ENCODE measurements at places on chromosomes 4 and X.

GRCh38 chrX:7582191-7582590 is 260.8 kb upstream of the VCX start:
- DNase-seq: no peak

DNA sequence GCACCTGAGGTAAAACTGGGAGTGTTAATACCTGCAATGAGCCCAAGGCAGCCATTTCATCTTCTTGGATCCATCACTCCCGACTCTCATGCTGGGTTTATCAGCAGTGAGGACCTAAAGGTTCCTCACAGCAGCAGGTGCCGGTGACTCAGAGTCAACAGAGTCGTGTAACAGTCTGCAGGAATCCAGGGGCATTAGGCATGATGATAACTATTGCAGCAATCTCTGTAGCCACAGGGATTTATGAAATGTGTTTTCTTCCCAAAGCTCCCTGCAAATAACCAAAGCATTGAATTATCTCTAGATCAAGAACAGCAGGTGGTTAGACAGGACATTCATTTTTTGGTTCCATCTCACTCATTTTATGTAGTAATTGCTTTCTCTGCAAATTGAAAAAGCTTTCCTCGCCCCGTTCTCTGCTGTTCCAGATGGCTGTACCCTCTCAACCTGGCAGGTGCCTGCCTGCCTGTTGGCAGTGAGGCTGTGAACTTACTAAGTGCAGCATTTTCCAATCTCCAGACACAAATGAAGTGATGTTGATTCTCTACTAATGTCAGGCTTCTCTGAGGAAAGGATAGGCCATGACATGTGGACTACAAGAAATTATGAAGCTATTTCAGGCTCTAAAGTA is 48.1 kb upstream of the TSPAN7 start:
- DNase-seq: no peak

GRCh38 chr4:53511014-53511413 is 80.3 kb downstream of the LNX1 start:
- DNase-seq: no peak

DNA sequence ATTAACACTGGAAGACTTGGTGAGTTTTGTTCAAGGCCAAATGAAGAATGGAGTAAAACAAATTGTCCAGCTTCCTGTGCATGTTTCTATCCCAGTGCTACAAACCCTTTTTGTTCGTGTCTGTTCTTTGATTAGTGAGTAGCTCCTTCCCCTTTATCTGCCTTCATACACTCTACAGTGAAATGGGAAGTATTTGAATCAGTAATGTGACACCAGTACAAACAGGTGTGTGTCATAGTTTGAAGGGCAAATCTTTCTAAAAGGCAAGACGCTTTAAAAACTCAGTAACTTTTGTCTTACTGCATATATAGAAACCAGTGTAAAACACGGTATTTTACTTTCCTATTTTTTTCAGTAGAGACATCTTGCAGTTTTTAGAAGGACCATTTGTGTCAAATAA is 5.9 kb downstream of the ARHGEF38 start:
- no peak for DNase-seq

GRCh38 chrX:149688552-149688951 is 23.3 kb upstream of the MAGEA11 start:
- DNase-seq: no peak

- DNase-seq: no peak
Measured at GRCh38 chrX:78237127-78237526, 90.3 kb downstream of the CYSLTR1 start.

- no peak for DNase-seq
Measured at GRCh38 chrX:22141047-22141730, 109.1 kb downstream of the PHEX start.

DNA sequence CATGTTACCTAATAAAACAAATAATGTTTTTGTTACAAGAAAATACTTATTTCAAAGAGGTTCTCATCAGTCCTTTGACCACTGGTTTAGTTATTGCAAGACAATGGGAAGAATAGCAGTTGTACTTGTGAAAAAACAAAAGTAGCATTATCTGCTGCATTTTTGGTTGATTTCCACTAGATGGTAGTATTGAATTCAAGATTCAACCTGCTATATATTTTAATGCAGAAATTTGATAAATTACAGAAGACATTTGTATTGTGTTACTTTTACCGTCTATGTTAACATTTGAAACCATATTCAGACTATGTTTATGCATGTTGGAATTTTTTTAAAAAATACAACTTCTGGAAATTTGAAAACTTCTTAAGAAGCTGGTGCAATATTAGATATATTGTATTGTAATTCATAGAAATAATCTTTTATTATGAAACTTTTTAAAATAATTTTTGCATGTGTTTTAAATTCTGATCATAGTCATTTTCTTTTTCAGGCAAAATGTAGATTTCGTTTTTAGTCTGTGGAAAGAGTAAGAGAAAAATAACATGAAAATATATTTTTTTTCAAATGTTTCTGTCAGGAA is 56.4 kb downstream of the SPCS3 start:
- DNase-seq: no peak

DNA sequence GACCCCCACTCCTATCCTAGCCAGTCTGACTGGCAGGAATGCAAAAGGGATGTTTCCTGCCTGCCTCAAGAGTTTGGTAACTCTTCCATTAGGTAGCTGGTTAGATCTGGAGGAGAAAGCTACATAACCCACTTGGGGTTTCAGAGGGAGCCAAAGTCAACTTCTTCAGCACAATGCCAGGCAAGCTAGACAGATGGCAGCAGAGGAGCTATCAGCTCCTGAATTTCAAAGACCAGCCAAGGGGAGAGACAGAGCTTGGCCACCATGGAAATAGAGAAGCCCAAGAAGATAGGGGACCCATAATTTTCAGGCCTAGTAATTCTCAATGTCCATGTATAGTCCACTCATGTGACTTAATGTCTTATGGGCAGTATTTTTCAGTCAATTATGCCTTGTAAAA is 56.4 kb downstream of the PGRMC1 start:
- DNase-seq: no peak

GRCh38 chrX:68838571-68838910 is 9.7 kb downstream of the EFNB1 start:
- DNase-seq: no peak

- no peak for DNase-seq
Measured at GRCh38 chr4:176150704-176151103, 44.7 kb downstream of the SPATA4 start.

DNA sequence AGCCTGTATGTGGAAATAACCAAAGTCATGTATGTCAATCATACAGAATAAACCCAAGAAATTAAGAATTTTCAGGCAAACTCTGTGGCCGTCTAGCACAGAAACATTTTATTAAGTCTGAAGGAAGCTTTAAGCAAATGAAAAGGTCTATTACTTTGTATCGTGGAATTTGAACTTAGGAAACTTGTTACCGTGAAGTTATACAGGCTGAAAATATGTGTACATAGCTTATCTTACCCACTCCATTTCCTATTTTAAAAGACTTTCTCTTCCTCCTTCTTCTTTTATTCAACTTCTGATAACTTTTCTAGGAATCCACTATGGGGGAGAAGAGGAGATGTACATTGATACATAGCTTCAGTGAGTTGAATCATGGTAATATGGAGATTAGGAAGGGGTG is 108.3 kb downstream of the AGTR2 start:
- DNase-seq: no peak

- DNase-seq: no peak
Measured at GRCh38 chr4:3310301-3311094, 17.7 kb downstream of the RGS12 start.

DNA sequence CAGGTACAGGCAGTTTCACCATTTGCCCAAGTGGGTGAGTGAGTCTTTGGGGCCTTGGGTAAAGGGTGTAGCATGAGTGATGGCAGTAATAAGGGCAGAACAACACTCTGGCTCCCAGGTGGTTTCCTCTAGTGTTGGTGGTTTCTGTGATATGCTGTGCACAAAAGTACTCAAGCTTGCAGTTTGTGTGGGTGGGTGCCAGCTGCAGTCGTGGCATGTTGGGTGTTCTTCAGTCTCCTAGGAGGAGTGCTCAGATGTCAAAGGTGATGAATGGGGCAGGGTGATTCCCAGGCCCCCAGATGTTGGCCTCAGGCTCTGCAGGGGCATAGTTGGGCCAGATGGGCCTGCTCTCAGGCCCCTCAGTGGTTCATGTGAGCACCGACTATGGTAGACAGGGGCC is 166.1 kb upstream of the KLF8 start:
- no peak for DNase-seq

DNA sequence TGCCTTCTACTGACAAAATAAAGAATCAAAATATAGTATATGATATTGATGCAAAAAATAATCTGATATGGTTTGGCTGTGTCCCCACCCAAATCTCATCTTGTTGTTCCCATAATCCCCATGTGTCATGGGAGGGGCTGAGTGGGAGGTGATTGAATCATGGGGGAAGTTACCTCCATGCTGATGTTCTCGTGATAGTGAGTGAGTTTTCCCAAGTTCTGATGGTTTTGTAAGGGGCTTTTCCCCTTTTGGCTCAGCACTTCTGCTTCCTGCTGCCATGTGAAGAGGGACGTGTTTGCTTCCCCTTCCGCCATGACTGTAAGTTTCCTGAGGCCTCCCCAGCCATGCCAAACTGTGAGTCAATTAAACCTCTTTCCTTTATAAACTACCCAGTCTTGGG is 70.2 kb downstream of the TMEM165 start:
- no peak for DNase-seq

GRCh38 chr4:62531731-62532130 is 1331.6 kb downstream of the ADGRL3 start:
- no peak for DNase-seq

GRCh38 chr4:39415678-39416283 is 9.1 kb downstream of the KLB start:
- no peak for DNase-seq

DNA sequence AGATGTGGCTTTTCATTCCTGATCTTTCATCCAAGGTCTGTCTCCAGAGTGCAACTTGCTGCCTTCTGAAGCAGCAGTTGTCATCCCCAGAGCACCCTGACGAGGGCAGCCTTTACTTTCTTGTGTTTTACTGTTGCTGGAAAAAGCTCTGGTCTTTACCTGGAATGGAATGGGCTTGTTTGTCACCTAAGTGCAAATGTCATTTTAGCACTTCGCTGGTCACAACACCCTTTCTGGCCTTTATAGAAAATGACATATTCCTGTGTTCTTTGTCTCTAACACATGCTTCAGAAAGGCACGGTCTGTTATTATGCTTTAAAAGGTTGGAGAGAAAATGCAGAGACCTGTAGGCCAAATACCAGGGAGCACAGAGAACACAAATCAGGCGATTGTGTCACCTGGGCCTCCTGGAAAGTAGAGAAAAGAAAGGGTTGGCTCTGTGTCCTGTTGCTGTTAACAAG is 332.7 kb upstream of the IGFBP7 start:
- DNase-seq: peak; percentile 0

- no peak for DNase-seq
Measured at GRCh38 chr4:14716691-14717090, 285.6 kb upstream of the CPEB2 start.

GRCh38 chrX:2828344-2828958 is at the start of gene GYG2:
TSS of gene GYG2 (plus strand) at chrX:2828930. CDS start at chrX:2830189, 1,259 bp downstream.
- no peak for DNase-seq

DNA sequence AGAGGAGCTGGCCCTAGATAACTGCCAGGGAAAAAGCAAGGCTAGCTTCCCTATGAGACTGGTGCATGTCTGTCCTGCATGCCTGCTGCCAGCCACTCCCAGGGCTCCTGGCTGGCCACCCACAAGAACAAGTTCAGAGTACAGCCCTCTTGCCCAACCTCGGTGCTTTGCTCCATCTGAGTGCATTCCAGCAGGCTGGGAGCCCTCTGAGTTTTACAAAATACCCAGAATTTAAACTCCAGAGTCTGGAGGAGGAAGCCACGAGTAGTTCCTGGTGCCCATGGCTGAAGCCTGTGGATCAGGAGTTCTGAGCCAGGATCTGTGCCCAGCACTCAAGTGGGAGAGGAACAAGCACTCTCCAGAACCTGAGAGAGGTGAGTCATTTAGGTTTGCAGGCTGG is 111.6 kb downstream of the MAGEE2 start:
- no peak for DNase-seq

DNA sequence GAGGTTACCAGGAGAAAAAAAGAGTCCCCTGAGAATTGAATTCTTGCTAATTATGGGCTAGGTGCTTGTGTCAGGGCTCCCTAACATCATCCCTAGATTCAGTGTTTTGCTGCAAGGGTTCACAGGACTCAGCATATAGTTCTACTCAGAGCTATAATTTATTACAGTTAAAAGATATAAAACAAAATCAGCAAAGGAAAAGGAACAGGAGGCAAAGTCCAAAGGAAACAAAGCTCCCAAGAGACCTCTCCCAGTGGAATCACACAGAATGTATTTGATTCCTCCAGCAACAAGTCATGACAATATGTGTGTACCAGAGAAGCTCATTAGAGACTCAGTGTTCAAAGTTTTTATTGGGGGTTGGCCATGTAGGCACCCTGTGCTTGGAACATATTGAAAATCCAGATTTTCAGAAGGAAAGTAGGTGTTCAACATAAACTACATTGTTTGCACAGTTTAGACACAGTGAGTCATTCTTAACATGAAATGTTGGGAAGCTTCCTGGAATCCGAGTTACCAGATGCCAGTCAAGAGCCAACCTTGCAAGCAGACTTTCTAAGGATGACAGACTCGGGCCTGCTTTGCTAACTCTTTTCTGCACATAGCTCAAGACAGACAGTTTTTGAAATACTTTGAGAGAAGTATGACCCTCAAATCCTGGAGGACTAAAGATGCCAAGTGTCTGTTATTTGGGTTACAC is 311.3 kb upstream of the EMCN start:
- DNase-seq: no peak

- DNase-seq: no peak
Measured at GRCh38 chrX:153981771-153982533, 9.4 kb downstream of the TMEM187 start.

DNA sequence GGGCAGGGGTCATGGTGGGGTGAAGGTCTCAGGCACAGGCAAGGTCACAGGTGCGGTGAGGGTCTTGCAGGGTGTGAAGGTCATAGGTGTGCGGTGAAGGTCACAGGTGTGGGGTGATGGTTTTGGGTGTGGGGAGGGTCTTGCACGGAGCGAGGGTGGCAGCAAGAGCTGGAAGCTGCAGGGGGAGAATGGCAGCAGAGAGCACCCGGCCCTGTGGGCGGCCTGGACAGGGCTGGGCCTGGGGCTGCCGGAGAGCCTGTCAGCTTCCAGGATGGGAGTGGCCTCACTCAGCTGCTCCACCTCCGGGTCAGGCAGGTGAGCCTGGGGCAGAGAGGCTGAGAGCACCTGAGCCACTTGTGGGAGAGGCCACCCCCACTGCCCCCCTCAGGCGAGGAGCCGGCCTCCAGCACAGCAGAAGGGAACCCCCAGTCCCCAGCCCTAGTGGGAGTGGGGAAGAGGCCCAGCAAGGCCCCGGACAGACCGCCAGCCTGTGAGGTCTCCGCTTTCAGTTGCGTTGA is 1.5 kb downstream of the MSANTD1 start:
- no peak for DNase-seq

- no peak for DNase-seq
Measured at GRCh38 chrX:135923353-135923752, 29.8 kb downstream of the SAGE1 start.

GRCh38 chr4:61953386-61953785 is 753.3 kb downstream of the ADGRL3 start:
- no peak for DNase-seq

DNA sequence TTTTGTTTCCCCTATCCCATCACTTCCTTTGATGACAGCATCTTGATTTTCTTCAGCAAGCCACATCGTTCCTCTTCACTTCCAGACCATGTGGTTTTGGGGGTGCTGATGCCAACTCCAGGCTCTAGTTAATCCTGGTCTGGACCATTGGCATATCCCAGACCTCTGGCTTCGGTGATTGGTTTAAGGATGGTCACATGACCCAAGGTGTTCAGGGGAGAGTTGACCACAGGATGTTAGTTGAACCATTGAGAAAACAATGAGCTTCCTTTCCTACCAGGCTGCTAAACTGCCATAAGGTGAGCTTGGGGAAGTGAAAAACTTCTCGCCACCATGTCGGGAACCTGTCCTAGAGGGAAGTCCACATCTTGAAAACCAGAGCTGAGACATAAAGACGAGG is 60.9 kb upstream of the TLR3 start:
- DNase-seq: no peak
